ENCODE measurements at places on chromosomes 1 and 21.

GRCh38 chr1:84257617-84258016 is 43.9 kb upstream of the SAMD13 start:
- no peak for DNase-seq

GRCh38 chr1:221837896-221838295 is 96.0 kb upstream of the DUSP10 start:
- DNase-seq, result no peak

DNA sequence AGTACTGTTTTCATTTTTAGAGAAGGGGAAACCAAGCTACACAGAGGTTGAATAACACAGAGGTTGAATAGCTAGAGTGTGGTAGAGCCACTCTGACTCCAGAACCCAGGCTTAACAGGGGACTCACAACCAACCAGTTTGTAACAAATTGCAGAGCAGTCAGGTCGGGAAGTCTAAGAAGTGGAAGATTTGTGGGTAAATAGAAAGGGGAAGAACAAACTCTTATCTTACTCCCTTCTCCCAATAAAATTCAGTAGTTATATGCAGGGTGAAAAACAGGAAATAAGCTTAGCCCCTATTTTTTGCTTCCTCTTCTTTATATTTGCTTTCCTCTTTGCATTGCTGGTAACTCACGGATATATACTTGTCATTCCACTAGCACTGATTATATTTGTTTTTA is 23.2 kb downstream of the CDC42 start:
- no peak for DNase-seq

GRCh38 chr1:56967900-56968832 is 2.4 kb upstream of the C8B start:
- DNase-seq, result no peak

DNA sequence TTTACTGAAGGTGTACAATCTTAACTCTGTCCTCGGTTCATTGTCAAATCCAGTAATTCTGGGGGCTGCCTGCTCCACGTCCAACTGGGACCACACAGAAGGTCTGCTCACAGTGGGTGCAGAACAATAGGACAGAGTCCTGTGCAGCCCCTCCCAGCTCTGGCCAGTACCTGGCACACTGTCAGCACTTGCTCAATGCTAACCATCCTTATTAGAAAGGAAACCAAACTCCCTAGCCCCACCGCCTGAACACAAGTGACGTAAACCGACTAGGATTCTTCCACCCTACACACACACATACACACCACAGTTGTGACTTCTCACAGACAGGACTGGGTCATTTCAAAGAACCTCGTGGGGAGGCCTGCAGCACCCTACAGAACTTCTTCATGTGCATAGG is 5.2 kb downstream of the BCAR3 start:
- no peak for DNase-seq

DNA sequence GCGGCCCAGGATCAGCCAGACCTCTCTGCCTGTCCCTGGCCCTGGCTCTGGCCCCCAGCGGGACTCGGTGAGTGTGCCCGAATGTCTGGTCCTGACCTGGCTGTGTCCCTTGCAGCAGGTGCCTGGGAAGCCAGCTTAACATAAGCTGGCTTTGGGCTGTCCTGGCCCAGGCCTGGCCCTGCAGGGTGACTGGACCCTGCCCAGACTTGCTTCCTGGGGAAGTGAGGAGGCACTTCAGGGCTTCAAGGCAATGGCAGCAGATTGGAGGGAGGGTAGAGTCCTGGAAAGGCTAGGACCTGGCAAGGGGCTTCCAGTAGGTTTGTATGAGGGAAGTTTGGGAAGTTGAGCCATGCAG is 16.4 kb downstream of the RPS6KA1 start:
- DNase-seq, result no peak

- DNase-seq, result no peak
Measured at GRCh38 chr1:26693599-26694572, 1.9 kb upstream of the ARID1A start.

- peak; percentile 52 for DNase-seq
Measured at GRCh38 chr1:210446479-210446878, 117.8 kb downstream of the HHAT start.

- no peak for DNase-seq
Measured at GRCh38 chr1:59354709-59355337, 57.9 kb downstream of the FGGY start.

DNA sequence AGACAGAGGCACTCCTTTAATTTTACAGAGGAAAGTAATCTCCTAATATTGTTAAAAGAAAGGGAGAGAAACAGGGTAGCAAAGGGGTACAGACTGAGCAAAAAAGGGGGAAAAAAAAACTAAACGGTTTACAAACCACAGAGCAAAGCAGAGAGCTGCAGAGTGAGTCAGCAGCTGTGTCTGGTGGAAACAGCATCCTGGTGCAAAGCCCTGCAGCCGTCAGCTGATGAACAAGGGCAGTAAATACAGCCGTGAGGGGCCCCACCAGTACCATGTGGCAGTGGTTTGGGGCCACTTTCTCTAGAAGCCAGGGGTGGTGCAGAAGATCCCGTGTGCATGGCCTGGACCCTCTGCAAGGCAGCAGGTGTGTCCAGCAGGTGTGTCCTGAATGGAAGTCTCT is 111.3 kb downstream of the ERG start:
- no peak for DNase-seq

- no peak for DNase-seq
Measured at GRCh38 chr1:206035027-206035426, 11.3 kb upstream of the CTSE start.

- no peak for DNase-seq
Measured at GRCh38 chr21:45145146-45145545, 70.8 kb downstream of the ADARB1 start.

GRCh38 chr1:30988045-30988444 is 77.5 kb downstream of the PUM1 start:
- no peak for DNase-seq

DNA sequence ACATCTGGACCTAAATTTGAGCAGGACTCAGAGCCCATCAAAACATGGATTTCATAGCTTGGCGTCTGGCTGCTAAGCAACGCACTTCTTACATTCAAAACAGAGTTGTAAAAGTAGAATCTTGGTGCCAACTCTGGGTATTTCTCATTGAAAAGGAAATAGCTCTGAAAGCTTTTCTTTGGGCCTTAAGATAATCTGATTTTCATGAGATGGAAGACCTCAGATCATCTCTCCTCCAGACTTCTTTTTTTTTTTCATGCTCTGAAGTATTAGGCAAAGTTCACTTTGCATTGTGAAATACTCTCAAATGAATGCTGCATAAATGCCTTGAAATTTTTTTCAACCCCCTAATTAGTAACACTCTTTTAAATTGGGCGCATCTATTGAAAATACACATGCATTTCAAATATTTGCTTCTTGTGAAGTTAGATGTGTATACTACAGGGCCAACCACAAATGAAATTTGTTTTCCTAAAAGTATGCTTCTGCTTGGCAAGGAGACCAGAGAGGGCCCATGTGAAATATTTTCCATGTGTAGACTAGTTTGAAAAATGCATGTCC is 4.2 kb downstream of the ADAMTS5 start:
- DNase-seq, result no peak

DNA sequence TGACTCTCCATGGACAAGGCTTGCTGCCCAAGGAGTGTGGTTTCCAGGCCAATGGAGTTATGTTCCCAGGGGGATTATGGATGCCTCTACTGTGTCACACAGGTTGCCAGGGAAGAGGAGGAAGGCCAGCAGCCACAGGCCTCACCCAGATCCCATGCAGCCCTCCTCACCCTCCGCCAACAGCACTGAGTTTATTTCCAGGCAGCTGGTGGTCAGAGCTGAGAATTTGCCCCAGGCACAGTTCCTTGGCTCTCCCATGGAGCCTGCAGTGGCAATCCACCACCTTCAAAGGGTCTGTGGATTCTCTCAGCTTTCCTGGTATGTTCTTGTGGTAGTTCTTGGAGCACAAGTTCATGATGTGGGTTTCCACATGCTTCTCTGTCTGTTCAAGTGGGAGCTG is 79.2 kb downstream of the NTNG1 start:
- no peak for DNase-seq

- no peak for DNase-seq
Measured at GRCh38 chr1:198333744-198334143, 176.9 kb downstream of the NEK7 start.

DNA sequence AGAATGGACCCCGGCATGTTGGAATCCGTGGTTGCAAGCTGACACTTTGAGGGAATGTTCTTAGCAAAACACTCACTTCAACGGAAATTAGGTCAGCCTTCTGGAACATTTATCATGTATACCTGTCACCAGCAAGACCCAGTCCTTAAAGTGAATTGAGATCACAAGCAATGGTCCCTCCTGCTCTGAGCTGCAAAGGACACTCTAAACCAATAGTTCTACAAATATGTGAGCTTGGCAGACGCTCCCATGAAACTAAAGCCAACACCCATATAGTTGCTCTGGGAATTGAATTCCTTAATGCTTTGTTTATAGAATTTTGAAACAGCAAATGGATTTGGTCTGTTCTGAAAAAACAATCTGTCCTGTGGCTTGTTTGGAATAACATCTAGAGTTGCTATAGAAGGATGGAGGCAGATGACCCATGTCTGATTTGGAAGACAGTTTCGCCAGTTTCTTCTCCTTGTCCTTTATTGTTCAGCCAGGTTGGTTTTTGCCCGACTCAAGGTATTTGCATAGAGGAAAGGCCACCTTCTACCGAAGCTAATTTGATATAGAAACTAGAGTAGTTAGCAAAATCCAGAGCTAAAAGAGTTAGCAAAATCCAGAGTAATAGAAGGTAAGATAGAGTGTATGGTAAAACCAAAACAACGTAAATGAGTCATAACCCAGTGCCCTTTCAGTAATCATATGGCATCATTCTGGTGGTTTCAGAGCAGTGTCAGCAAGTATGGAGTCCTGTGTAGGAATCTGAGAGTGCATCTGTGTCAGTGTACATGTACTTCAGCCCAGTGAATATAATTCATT is 236.2 kb downstream of the NFIA start:
- DNase-seq, result no peak

GRCh38 chr21:17786071-17786850 is 32.9 kb downstream of the C21orf91 start:
- DNase-seq, result no peak

DNA sequence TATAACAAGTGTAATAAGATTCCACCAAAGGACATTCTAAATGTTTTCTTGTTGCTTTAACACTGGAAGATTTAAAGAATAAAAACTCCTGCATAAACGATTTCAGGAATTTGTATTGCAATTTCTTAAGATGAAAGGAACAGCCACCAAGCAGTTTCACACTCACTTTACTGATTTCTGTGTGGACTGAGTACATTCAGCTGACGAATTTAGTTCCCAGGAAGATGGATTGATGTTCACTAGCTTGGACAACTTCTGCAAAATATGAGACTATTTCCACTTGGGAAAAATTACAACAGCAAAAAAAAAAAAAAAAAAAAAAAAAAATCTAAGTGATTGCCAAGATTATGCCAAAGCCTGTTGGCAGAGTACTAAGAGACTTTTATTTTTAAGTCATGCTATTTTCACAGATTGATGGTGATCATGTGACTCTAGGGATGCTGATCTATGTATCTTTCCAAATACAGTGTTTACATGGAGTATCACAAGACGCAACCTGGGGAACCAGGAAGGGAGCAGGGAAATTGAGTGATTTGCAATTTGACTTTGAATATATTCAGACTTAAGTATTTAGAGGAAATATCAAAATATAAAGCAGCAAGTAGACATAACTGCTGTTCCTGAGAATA is 341.0 kb downstream of the NTNG1 start:
- no peak for DNase-seq

DNA sequence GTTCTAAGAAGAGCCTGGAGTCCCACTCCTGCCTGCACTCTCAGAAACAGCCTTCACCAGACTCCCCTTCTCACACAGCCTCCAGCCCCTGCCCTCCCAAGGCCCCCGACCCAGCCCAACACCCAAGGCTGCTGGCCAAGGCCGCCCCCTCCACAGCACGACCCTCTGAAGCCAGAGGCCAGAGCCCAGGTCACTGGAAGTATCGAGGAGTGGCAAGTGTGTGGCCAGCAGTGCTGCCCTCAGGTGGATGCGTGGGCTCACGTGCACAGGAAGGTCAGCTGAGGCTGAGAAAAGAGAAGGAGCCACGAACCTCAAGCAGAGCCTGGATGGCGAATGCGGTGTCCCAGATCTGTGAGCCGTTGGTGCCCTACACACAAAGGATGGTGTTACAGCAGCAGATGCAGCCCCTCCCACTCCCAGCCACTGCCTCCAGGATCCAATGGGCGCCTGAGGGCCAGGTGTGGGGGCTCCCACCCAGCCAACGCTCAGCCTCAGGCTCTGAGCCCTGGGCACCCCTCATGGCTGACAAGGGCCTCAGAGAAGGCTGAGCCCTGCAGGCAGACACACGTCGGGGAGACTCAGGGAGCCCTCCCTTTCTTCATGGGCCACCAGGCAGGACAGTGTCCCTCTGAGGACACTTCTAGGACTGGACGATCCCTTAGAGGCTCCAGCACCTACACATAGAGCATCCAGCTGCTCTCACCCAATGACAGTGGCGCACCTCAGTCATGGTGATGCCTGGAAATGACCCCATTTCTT is 18.0 kb downstream of the LSS start:
- no peak for DNase-seq

DNA sequence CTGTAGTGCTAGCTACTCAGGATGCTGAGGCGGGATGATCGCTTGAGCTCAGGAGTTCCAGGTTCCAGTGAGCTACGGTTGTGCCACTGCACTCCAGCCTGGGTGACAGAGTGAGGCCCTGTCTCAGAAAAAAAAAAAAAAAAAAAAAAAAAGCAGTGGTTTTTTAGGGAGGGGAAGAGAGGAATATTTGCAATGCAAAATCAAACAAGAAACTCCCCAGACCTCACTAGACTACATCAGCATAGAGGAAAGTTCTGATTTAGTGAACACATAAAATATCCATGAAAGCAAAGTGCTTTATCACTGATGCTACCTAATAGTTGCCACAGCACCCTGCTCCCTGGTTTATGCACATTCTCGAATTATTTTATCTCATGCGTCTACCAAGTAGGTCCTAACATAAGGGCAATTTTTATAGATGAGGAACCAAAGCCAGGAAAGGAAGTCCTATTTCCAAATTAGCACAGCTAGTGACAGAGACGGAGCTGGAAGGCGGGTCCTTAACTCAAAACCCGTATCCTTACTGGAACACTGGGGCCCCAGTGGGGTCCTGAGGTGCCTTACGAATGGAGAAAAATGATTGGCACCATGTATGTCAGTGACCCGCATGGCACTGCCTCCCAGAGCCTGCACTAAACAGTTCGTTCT is 50.7 kb upstream of the GPR157 start:
- no peak for DNase-seq

DNA sequence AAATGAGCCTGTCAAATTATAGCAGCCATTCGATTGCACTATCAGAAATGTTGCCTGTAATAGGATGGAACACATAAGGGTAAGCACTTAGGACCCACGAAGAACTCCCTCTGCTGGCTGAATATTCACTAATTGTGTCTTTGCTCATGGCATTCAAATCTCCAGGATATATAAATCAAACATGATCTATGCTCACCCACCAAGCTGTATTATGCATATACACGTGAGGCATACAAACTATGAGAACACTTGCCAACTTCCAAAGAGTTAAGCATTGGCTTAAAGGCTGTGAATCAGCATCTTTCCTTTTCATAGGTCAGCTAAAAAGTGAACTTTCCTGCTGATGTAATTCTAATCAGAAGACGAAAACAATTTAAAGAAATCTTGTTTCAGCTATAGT is 34.5 kb downstream of the TMPRSS15 start:
- no peak for DNase-seq

Measured in stimulated activated CD4-positive, alpha-beta T cell treated with anti-CD3 and anti-CD28 coated beads, Interleukin-15, amount 100 ng/mL, for 1 hour (primary cell).